ENCODE measurements at places on chromosomes 1 and 21.

- H3K36me3 ChIP-seq = peaks cover 35% of the 10 kb centered on the region
- no peaks in the 10 kb centered on the region for H3K27me3 ChIP-seq
- DNase-seq = no peak
These were observed 58.5 kb downstream of the SLC25A24 start for GRCh38 chr1:108141621-108142020.

DNA sequence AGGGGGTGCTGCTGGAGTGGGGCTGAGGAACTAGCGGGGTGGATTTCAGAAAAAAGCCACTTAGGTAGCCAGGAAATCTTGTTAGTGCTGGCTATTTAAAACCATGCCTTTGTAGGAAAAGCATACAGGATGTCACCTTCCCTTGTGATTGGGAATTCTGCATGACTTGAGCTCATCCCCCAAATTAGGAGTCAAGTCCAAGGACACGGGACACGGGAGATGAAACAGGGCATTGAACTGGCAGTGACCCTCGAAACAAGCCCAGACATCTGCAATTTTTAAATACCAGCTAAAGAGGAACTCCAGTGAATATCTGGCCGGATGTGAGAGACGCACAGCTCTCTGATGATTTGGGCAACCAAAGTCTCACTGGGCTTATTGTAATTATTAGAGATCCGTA, 32.8 kb downstream of the C2CD2 start:
- H3K36me3 ChIP-seq = peaks cover 16% of the 10 kb centered on the region
- no peak overlapping the region for H3K27ac ChIP-seq
- peaks cover 35% of the 10 kb centered on the region for H3K4me1 ChIP-seq
- H3K4me3 ChIP-seq = no peak overlapping the region
- no peak for DNase-seq

GRCh38 chr1:106721790-106722189, 334.7 kb upstream of the PRMT6 start:
- no peaks in the 10 kb centered on the region for H3K36me3 ChIP-seq
- no peaks in the 10 kb centered on the region for H3K27me3 ChIP-seq
- H3K4me1 ChIP-seq = no peaks in the 10 kb centered on the region
- no peak for DNase-seq
- no peak overlapping the region for H3K27ac ChIP-seq

DNA sequence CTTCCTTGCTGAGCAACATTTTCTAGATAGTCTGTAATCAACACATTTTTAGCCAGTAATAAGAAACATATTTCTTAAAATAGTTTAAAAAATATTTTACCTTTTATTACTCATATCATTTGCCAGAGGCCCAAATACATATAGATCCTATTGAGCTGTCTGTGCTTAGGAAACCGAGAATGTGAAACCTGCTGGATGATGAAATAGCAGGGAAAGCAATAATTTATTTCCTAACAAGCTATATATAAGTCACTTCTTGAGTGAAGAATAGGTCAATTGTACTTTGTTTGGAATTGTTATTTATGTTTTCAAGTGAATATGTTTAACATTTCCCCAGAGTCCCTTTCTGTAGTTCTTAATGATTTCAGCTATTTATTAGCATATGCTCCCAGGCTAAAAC, 339.9 kb upstream of the TMPRSS15 start:
- no peak overlapping the region for H3K4me3 ChIP-seq
- DNase-seq = no peak
- no peak overlapping the region for H3K27ac ChIP-seq
- H3K36me3 ChIP-seq = no peaks in the 10 kb centered on the region
- no peaks in the 10 kb centered on the region for H3K4me1 ChIP-seq

- no peak overlapping the region for H3K4me3 ChIP-seq
- no peak overlapping the region for H3K27ac ChIP-seq
- H3K27me3 ChIP-seq = peaks cover 36% of the 10 kb centered on the region
- H3K4me1 ChIP-seq = peaks cover 27% of the 10 kb centered on the region
These were observed 223.6 kb upstream of the RAB4A start for GRCh38 chr1:229047161-229047839.

DNA sequence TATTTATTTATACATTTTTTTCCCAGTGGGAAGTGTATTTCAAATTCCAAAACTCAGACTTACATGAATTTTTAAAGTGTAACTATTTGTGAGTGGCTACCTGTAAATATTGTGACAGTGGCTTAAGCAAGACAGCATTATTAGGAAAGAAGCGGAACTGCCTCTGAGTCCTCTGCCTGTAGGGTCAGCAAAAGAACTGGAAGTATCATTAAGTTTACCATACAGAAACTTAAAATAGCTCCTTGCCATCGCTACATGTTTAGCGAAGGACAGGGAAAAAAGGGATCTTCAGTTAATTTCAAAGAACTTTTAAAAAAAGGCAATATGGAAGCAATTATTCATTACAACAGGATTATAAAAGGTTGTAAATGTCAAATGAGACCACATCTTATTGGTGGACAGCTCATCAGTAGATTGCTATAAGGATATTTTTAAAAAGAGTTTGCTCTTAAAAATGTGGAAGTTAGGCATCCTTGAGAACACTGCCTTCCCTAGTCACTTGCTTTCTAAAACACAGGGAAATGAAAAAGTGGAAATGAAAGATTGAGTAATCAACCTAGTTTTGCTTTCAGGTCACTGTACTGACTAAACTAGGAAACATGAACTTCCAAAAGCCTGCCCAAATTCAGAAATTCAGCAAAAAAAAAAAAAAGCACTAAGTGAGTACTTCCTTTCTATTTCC, 39.2 kb downstream of the NSL1 start:
- peaks cover 44% of the 10 kb centered on the region for H3K4me1 ChIP-seq
- no peak for DNase-seq
- H3K27ac ChIP-seq = peak overlapping the region; percentile 78

DNA sequence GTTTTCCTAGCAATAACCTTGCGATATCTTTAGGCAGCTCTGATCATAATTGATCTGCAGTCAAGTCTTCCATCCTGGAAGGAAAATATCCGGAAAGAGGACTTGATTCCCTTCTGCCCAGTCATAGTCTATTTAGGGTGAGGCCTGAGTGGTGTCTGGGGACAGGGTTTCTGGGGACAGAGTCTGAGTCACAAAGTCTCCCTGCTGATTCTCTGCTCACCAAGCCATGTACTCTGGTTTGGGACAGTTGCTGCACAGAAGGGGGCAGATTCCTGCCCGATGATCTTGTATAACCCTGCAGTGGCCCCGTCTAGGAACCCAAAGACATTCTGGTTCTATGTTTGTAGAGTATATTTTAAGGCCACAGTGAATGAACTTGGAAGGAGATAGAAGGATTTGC, 178.8 kb downstream of the KCNJ6 start:
- H3K4me3 ChIP-seq = no peak overlapping the region
- DNase-seq = no peak
- H3K27ac ChIP-seq = no peak overlapping the region
- no peaks in the 10 kb centered on the region for H3K36me3 ChIP-seq
- H3K27me3 ChIP-seq = peaks cover 13% of the 10 kb centered on the region
- no peaks in the 10 kb centered on the region for H3K4me1 ChIP-seq

- no peaks in the 10 kb centered on the region for H3K4me1 ChIP-seq
- no peak for DNase-seq
- no peaks in the 10 kb centered on the region for H3K27me3 ChIP-seq
- no peak overlapping the region for H3K27ac ChIP-seq
- no peak overlapping the region for H3K4me3 ChIP-seq
These were observed 68.3 kb downstream of the PLA2G4A start for GRCh38 chr1:186897008-186897407.

DNA sequence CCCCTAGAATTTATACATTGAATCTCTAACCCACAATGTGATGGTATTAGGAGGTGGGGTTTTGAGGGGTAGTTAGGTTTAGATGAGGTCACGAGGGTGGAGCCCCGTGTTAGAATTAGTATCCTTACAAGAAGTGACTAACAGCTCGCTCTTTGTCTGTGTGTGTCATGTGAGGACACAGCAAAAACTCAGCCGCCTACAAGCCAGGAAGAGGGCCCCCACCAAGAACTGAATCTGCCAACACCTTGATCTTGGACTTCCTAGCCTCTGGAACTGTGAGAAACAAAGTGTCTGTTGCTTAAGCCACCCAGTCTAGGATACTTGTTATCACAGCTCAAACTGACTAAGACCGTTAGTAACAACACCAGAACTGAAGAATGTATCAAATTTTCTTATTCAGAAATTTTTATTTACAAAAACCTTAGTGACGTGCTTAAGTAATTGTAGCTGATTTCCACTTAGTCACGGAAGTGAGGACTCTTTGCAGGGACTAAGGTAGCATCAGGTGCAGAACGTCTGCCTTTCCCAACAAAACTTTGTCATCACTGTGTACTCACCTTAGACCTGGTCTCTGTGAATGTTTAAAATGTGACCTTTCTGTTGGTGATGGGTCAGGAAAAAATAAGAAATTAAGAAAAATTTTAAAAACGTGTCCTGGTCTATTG, 24.5 kb upstream of the LRRC8C start:
- H3K27ac ChIP-seq = peak overlapping the region; percentile 100
- DNase-seq = peak; percentile 79
- H3K4me3 ChIP-seq = peak overlapping the region; percentile 79
- H3K36me3 ChIP-seq = peaks cover 25% of the 10 kb centered on the region
- peaks cover 9% of the 10 kb centered on the region for H3K27me3 ChIP-seq
- peaks cover 96% of the 10 kb centered on the region for H3K4me1 ChIP-seq

DNA sequence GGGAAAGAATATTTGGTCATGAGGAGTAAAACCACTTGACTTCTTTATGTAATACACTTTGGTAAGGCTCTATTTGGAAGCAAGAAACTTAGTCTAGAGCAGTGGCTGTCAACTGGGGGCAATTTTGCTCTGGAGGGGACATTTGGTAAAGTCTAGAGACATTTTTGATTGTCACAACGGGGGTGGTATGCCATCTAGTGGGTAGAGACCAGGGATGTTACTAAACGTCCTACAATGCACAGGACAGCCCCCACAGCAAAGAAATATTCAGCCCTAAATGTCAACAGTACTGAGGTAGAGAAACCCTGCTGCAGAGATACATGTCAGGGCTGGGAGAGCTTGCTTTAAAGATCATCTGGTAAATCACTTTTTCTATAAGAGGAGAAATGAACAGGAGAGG, 13.5 kb downstream of the FUCA1 start:
- DNase-seq = peak; percentile 27
- no peaks in the 10 kb centered on the region for H3K4me1 ChIP-seq
- no peak overlapping the region for H3K27ac ChIP-seq
- H3K36me3 ChIP-seq = peaks cover 4% of the 10 kb centered on the region
- H3K4me3 ChIP-seq = no peak overlapping the region
- H3K27me3 ChIP-seq = no peaks in the 10 kb centered on the region

GRCh38 chr1:56758135-56758534, 61.1 kb downstream of the FYB2 start:
- DNase-seq = no peak
- no peaks in the 10 kb centered on the region for H3K36me3 ChIP-seq
- peaks cover 5% of the 10 kb centered on the region for H3K27me3 ChIP-seq
- H3K27ac ChIP-seq = no peak overlapping the region
- H3K4me1 ChIP-seq = no peaks in the 10 kb centered on the region
- H3K4me3 ChIP-seq = no peak overlapping the region

DNA sequence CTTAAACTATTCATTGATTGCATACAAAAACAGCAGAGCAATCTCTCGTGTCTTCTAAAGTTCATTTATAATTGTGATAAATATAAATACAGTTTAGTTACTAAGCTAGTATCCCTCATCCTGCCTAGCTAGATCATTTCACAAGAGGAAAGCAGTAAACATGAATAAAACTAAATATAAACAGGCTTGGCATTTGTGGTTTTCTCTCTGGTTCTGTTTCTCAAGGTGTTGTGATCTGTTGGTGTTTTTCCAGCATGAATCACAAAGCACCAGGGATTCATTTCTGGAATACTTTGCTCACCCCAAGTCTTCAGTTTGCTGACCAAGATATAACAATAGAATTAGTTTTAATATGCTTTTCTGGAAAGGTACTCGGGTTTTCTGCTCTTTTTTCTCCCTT, 32.7 kb upstream of the GLIS1 start:
- no peak for DNase-seq
- no peak overlapping the region for H3K27ac ChIP-seq
- no peak overlapping the region for H3K4me3 ChIP-seq
- H3K27me3 ChIP-seq = no peaks in the 10 kb centered on the region
- H3K4me1 ChIP-seq = peaks cover 8% of the 10 kb centered on the region
- peaks cover 38% of the 10 kb centered on the region for H3K36me3 ChIP-seq

Data from activated naive CD4-positive, alpha-beta T cell treated with anti-CD3 and anti-CD28 coated beads, Interleukin-2, amount 10 ng/mL, durations not matched to agents 7 days and 5 days (primary cell).